ENCODE measurements at places on chromosomes 1 and 21.

GRCh38 chr1:234320549-234320948 lies 52.7 kb upstream of the COA6 start:
- no peak for DNase-seq

DNA sequence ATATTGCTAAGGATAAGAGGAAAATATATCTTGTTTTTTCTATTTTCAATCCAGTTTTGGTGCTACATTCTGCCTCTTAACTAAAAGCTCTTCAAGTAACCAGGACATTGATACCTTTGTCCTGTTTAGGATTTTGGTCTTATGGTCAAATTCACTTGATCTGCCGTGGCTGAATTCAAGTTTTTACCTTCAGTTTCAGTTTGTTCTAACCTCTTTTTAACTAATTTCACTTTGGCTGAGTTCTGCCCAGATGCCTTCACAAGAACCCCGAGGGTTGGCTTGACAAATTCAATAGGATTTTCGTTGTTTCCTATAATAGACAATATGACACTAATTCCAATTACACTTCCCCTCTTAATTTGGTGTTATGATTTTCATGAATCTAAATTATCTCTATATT lies 84.5 kb upstream of the C1orf21 start:
- DNase-seq, result no peak

DNA sequence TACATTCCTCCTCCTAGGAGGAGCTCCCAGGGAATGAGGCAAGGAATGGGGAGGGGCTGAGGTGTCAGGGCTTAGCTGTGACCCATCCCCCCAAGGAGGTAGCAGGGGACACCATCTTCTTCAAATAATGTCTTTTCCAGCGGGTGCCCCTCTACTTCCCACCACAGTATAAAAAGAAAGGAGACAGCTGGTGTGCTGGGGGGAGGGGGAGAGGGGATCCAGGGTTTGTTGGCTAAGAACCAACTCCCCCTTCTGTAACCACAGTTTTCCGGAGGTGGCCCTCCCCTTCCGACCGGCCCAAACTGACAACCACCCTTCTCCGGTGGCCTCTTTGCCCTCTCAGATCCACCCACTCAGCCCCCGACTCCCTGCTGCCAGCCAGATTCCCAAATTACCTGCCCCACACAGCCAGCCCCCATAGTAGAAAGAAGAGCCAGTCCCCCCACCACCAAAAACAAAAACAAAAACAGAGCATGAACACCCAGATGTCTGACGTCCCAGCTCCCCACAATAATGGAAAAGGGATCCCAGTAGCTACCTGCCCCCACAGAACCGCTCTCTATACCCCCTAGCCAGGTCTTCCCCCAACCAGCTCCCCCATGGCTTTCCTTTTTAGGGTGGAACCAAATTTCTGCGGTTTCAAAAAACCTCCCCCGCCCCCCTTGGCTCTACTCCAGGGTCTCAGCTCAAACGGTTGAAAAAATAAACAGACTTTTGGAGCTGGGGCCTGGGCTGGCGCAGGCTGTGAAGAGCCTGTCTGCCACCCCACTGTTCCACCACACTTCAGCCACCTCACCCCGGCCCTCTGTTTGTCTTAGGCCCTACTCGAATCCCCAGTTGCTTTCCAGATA lies 2.1 kb downstream of the ARHGEF2 start:
- no peak for DNase-seq

DNA sequence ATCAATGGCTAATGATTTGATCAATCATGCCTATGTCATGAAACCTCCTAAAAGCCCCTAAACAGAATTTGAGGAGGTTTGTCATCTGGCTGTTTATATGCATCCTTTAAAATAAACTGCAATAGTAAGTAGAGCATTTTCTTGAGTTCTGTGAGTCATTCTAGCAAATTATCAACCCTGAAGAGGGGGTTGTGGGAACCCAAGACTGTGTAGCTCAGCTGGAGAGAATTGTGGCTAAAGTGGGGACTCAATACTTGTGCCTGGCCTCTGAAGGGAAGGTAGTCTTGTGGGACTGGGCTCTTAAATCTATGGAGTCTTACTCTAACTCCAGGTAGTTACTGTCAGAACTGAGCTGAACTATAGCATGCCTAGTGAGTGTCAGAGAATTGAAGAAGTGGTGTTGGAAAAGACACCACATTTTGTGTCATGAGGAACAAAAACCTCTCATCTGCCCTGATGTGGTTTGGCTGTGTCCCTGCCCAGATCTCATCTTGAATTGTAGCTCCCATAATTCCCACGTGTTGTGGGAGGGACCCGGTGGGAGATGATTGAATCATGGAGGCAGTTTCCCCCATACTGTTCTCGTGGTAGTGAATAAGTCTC lies 402.4 kb downstream of the USH2A start:
- no peak for DNase-seq

DNA sequence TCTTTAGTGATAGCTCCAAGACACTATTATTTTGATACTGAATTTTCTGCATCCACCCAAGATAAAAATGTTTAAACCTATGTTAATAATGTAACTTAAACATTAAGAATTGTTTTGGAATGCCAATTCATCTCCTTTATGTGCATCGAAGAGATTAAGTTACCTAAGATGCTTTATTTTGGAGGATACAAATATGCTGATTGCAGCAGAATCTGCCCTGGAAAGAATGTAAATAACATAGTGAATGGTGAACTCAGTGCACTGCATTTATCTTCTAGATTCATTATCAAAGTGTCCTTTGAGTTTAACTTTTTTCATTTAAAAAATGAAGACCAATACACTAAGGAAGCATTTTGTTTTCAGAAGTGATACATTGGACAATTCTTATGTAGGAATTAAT lies 757.2 kb downstream of the MRPL39 start:
- DNase-seq, result no peak

DNA sequence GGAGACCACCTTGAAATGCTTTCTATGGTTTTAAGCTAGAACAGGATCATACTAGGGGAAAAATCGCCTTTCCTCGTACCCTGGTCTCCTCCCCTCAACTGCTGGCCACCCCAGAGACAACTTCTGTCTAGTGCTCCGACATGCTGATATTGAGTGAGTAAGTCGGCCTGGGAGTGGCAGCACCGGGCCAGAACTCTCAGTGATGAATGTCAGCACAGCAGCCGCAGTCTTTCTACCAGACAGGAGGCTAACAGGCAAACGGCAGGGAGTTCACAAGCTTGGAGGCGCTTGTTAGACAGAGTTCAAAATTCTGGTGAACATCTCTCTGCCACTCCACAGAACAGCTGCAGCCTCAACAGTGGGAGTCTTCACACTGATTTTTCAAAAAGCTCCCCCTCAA lies 716.9 kb downstream of the ADGRL2 start:
- no peak for DNase-seq

DNA sequence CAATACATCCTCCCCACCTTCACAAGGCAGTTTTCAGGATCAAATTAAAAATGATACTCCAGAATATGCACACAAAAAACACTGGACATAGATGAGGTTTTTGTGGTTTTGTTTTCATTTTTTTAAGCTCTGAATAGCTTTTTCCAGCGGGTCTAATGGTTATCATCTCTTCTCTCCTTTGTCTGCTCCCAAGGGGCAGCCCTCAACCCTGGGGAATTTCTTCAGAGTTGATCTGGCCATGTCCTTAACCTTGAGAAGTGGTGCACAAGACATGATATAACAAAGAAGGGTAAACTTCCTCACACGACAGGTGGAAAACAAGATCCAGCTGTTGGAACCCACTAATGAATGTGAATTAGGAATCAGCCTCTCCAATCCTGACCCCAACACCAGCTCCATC lies 1.5 kb upstream of the CD244 start:
- DNase-seq, result no peak

Data from GM12892 (cell line).